Pancreas (tissue), 10 donors: ENCODE measurements at places on chromosomes 11 and 22.

DNA sequence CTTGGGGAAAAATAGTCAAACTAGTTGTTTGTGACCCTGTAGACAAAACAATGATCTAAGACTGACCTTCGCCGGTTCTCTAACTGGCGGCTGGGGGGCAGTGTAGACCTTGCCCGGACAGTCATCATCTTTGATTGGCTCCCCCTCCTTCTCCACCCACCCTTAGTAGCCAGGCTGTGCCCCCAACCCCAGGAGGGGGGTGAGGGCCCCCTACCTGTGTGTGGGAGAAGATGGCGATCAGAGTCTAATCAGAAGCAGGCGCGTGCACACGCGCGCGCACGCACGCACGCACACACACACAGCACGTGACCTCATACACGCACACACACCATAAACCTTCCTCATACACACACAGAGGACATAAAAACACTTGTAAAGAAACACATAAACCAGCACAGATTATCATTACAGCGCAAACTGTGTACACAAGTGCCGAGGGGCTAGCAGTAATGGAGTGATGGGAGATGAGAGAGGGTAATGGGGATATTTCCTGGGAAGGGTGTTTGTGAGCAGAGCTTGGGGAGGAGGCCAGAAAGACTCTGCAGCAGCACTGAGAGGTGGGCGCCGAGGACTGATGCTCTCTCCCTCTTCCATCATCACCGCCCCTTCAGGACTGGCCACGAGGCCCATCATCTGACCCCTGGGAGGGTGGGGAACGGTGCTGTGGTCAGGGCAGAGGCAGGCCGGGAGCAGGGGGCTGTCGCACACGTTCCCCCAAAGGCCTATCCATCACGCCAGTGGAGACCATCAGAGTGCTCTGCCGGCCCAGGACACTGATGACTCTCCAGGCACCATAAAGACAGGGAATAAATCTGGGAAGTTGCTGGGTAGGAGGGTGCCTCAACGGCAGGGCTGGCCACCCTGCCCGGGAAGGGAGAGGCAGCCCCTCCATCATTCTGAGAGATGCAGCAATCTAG is 12.2 kb downstream of the NECTIN1 start:
- H3K4me1 ChIP-seq = peaks cover 24% of the 10 kb centered on the region
- H3K4me3 ChIP-seq = no peak overlapping the region
- no peak for DNase-seq

DNA sequence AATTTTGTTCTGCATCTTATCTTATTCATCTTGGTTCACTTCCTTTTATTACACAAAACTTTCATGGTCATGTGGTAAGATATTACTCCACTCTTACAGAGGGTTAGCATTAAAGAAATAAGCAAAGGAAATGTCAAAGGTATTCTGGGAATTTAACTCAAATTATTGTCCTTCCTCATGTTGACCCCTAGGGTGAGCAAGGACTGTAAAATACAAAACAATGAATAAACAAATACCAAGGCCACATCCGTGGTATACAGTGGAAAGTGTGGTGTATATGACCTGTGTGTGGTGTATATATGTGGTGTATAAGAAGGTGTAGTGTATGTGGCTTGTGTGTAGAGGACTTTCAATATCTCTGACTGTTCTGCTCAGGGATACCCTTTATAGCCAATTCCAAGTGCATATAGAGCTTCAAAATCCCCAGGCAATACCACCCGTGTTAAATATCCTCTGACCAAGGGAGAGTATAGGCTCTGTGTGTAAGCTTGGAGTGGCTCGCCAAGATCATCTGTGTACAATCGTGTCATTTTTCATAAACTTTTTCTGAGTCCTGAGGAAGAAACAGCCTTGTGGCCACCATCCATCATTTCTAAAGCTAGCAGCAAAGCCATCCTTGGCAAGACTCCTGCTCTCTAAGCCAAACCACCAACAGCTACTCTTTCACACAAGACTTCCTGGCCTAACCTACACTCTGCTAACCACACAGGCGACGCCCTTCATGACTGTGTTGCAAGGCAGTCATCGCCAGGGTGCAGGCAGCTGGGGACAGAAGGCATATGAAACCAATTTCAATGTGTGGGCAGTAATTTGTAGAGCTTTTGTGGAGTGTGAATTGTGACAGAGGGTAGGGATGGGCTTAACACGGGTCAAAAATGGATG is 548.0 kb downstream of the ETS1 start:
- DNase-seq = no peak
- no peaks in the 10 kb centered on the region for H3K36me3 ChIP-seq
- no peaks in the 10 kb centered on the region for H3K27me3 ChIP-seq
- H3K4me1 ChIP-seq = no peaks in the 10 kb centered on the region
- H3K27ac ChIP-seq = no peak overlapping the region

GRCh38 chr11:119797736-119798135 is 68.7 kb upstream of the NECTIN1 start:
- no peaks in the 10 kb centered on the region for H3K27me3 ChIP-seq
- DNase-seq = no peak
- no peak overlapping the region for H3K27ac ChIP-seq
- no peak overlapping the region for H3K4me3 ChIP-seq

DNA sequence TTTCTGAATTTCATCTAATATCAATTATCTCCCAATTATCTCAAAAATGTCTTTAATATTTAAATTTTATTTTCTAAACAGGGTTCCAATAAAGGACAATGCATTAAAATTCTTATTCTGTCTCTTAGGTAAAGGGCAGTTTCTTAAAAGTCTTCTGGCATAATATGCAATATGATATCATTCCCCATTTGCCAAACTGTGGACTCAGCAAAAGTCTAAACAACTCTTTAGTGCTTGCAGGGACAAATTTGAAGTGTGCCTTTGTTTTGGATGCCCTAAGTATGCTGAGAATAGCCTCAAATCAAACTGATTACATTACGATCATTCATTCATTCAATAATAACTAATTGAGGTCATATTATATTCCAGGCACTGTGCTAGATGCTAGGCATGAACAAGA is 281.0 kb upstream of the KIRREL3 start:
- no peak overlapping the region for H3K4me3 ChIP-seq
- no peaks in the 10 kb centered on the region for H3K36me3 ChIP-seq
- no peak for DNase-seq

DNA sequence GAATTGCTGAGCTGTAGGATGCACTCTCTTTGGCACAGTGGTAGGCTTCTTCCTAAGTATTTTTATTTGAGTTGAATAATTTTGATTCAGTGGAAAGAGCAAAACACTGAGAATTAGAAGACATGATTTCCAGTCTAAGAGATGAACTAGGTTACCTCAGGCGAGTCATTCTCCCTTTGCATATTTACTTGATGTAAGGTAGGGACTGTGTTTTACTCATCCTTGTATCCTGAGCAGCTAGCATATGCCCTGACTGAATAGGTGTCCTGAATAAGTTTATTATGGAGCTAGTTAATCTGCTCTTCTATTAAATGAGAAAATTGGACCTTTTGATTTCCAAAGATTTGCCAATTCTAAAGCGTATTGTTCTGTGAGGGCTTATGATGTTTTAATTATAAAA is 50.7 kb downstream of the STIM1 start:
- H3K27ac ChIP-seq = no peak overlapping the region
- H3K4me3 ChIP-seq = no peak overlapping the region
- DNase-seq = no peak
- no peaks in the 10 kb centered on the region for H3K27me3 ChIP-seq
- no peaks in the 10 kb centered on the region for H3K36me3 ChIP-seq
- peaks cover 6% of the 10 kb centered on the region for H3K4me1 ChIP-seq

DNA sequence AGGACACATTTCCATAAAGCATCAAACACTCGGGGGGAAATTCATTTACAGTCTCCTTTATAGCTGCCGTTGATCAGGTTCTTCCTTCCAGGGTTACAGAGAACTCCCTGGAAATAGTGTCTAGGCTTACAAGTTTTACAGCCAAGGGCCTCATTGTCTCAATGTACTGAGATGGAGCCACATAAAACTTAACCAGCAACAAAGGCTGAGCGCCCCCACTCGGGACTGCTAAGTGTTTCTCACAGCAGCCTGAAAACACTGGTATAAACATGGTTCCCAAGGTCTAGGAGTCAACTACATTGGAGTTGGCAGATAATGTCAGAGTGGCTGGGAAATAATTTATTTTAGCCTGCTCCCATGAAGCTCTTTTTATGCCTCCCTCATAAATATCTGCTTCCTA is 686.2 kb downstream of the OPCML start:
- H3K27me3 ChIP-seq = no peaks in the 10 kb centered on the region
- no peaks in the 10 kb centered on the region for H3K4me1 ChIP-seq
- no peak for DNase-seq
- H3K27ac ChIP-seq = no peak overlapping the region

GRCh38 chr11:119204066-119204465 is 2.1 kb upstream of the CBL start:
- DNase-seq = no peak
- no peak overlapping the region for H3K4me3 ChIP-seq
- H3K27ac ChIP-seq = no peak overlapping the region
- no peaks in the 10 kb centered on the region for H3K27me3 ChIP-seq
- no peaks in the 10 kb centered on the region for H3K4me1 ChIP-seq
- H3K36me3 ChIP-seq = no peaks in the 10 kb centered on the region

DNA sequence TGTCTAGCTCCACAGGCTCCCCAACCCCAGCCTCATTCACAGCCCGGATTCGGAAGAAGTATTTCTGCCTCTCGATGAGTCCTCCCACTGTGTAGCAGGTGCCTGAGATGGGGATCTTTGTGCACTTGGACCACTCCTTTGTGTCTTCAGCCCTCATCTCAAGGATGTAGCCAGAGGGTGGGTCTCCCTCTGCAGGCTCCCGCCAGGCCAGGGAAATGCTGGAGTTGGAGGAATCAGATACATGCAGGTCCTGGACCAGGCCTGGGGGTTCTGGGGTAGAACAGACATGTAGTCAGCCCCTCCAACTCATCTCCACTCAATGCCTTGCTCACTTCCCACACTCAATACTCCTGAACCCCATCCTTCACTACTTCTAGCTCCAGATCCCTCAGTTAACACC is 10.8 kb downstream of the TMEM86A start:
- H3K27ac ChIP-seq = no peak overlapping the region
- peaks cover 5% of the 10 kb centered on the region for H3K4me1 ChIP-seq
- no peak for DNase-seq
- H3K27me3 ChIP-seq = no peaks in the 10 kb centered on the region
- no peak overlapping the region for H3K4me3 ChIP-seq
- no peaks in the 10 kb centered on the region for H3K36me3 ChIP-seq

DNA sequence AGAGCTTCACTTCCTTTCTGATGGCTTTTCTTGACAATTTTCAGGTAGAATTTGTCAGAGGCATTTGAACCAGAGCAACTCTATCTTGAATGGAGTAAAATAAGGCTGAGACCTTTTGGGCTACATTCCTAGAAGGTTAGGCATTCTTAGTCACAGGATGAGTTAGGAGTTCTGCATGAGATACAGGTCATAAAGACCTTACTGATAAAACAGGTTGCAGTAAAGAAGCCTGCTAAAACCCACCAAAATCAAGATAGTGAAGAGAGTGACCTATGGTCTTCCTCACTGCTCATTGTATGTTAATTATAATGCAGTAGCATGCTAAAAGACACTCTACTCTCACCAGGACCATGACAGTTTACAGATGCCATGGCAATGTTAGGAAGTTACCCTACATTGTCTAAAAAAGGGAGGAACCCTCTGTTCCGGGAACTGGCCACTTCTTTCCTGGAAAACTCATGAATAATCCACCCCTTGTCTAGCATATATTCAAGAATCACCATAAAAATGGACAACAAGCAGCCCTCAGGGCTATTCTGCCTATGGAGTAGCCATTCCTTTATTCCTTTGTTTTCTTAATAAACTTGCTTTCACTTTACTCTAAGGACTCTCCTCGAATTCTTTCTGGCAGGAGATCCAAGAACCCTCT is 1519.7 kb upstream of the TENM4 start:
- H3K4me1 ChIP-seq = no peaks in the 10 kb centered on the region
- no peaks in the 10 kb centered on the region for H3K36me3 ChIP-seq
- DNase-seq = no peak

GRCh38 chr11:11449327-11449726 is 96.3 kb upstream of the CSNK2A3 start:
- H3K4me1 ChIP-seq = no peaks in the 10 kb centered on the region
- no peak for DNase-seq
- H3K4me3 ChIP-seq = no peak overlapping the region
- H3K27ac ChIP-seq = no peak overlapping the region
- H3K27me3 ChIP-seq = no peaks in the 10 kb centered on the region

GRCh38 chr11:7688238-7688826 is 15.0 kb upstream of the CYB5R2 start:
- H3K27ac ChIP-seq = no peak overlapping the region
- DNase-seq = no peak
- no peaks in the 10 kb centered on the region for H3K36me3 ChIP-seq

GRCh38 chr11:23723861-23724260 is 773.0 kb upstream of the LUZP2 start:
- DNase-seq = no peak
- no peak overlapping the region for H3K4me3 ChIP-seq
- H3K36me3 ChIP-seq = no peaks in the 10 kb centered on the region

GRCh38 chr11:47631473-47631872 is 10.9 kb downstream of the MTCH2 start:
- H3K4me3 ChIP-seq = no peak overlapping the region
- no peaks in the 10 kb centered on the region for H3K4me1 ChIP-seq
- H3K36me3 ChIP-seq = peaks cover 30% of the 10 kb centered on the region
- no peak for DNase-seq
- H3K27me3 ChIP-seq = no peaks in the 10 kb centered on the region

DNA sequence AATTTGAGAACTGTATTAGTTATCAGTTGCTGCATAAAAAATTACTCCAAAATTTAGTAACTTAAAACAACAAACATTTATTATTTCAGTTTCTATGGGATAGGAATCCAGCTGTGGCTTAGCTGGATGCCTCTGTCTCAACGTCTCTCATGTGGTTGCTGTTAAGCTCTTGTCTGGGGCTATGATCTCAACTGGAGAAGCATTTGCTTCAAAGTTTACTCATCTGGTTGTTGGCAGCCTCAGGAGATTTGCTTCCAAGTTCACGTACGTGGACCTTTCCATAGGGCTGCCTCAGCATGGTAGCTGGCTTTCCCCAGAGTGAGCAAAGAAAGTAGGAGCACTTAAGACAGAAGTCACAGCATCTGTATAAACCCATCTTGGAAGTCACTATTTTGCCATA is 144.9 kb upstream of the SESN3 start:
- no peaks in the 10 kb centered on the region for H3K4me1 ChIP-seq
- no peak overlapping the region for H3K4me3 ChIP-seq
- no peaks in the 10 kb centered on the region for H3K36me3 ChIP-seq
- no peak for DNase-seq

- no peak for DNase-seq
- H3K27ac ChIP-seq = no peak overlapping the region
- peaks cover 18% of the 10 kb centered on the region for H3K4me1 ChIP-seq
- H3K4me3 ChIP-seq = no peak overlapping the region
- H3K27me3 ChIP-seq = no peaks in the 10 kb centered on the region
- no peaks in the 10 kb centered on the region for H3K36me3 ChIP-seq
Observed at GRCh38 chr11:8754241-8754640, 71.6 kb downstream of the RPL27A start.

GRCh38 chr22:46053563-46054090 is 76.7 kb upstream of the WNT7B start:
- H3K4me1 ChIP-seq = peaks cover 69% of the 10 kb centered on the region
- H3K27me3 ChIP-seq = no peaks in the 10 kb centered on the region
- peak overlapping the region; percentile 78 for H3K4me3 ChIP-seq
- no peaks in the 10 kb centered on the region for H3K36me3 ChIP-seq
- peak; percentile 92 for DNase-seq
